ENCODE measurements at places on chromosomes 3 and 15.

DNA sequence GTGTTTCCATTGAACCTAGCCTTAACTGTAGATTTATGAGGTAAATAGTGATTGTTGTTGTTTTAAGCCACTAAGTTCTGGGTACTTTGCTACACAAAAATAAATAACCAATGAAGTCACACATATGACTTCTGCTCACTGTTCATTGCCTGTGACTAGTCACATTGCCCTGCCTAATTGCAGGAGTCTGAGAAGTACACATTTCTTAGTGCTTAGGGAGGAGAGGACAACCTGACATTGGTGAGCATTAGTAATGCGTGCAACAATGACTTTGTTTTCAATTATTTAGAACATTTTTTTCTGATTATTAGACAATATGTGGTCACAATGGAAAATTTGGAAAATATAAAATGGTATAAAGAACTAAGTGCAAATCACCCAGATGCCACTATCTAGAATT, 133.2 kb upstream of the DAZL start:
- no peak for DNase-seq

- DNase-seq: no peak
Measured at GRCh38 chr3:127781411-127782001, 40.8 kb downstream of the MGLL start.

- DNase-seq: no peak
Measured at GRCh38 chr15:48010316-48010715, 110.5 kb upstream of the SLC24A5 start.

GRCh38 chr3:49460188-49460890, 9.7 kb upstream of the DAG1 start:
- DNase-seq: no peak

DNA sequence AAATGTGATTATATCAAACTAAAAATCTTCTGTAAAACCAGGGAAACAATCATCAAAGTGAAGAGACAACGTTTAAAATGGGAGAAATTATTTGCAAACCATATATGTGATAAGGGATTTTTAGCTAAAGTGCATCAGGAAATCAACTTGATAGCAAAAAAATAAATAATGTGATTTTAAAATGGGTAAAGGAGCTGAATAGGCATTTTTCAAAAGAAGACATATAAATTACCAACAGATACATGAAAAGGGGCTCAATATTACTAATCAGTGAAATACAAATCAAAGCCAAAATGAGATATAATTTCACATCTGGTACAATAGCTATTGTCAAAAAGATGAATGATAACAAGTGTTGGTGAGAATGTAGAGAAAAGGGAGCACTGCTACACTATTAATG, 537.6 kb upstream of the NAALADL2 start:
- no peak for DNase-seq

DNA sequence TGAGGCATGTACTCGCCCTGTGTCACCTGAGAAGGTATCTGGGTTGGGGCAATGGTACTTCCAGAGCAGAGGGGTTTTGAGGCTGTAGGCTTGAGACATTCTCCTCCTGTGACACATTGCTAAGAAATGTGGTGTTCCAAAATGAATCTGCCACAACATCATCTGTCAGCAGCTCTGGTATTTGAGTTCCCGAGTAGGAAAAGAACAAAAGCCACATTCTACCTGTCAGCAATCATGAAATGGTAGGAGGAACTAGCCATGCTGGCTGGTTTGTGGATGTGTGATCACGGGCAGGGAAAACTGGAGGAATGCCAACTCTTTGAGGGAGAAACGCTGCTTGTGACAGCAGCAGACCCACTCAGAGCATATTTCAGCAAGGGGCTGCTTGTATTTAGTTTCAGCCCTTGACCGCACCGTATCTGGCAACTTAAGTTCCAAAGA, 579.4 kb upstream of the TBL1XR1 start:
- peak; percentile 27 for DNase-seq

GRCh38 chr3:55042591-55042990, 114.7 kb upstream of the LRTM1 start:
- DNase-seq: no peak

DNA sequence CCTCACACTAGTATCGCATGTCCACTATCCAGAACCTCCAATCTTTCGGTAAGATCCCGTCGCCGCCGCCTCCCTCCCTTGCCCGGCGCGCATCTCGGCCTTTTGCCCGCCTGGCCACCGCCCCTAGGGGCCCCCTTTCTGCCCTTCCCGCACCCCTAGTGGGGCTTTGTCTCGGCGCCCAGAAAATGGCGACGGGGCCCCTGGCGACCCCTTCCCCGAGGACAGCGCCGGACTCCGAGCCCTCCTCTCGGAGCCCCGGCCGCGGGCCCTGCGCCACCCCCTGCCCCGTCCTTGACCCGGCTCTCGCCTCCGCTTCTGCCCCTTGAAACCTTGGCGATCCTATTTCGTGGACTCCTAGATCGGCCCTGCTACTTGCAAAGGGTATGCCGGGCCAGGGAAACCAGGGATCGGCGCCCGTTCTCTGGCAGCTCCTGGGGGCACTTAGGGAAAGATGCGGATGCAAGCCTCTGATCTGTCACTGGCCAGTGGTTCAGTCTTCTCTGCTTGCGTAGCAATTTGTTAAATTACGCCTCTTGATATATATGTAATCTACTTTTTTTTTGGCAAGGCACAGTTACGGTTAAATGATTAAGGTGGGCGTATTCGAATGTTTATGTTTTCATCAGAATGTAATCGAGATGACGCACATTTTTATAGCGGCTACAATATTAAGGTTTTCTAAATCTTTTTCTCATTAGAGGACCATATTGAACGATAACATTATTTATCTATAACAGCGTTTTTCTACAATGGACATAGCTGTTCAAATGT, 603 bp downstream of the EIF1B start:
- peak; percentile 32 for DNase-seq

- DNase-seq: no peak
Measured at GRCh38 chr15:90909976-90910375, 6.9 kb downstream of the MAN2A2 start.

- no peak for DNase-seq
Measured at GRCh38 chr3:138148503-138148902, 16.3 kb upstream of the A4GNT start.

DNA sequence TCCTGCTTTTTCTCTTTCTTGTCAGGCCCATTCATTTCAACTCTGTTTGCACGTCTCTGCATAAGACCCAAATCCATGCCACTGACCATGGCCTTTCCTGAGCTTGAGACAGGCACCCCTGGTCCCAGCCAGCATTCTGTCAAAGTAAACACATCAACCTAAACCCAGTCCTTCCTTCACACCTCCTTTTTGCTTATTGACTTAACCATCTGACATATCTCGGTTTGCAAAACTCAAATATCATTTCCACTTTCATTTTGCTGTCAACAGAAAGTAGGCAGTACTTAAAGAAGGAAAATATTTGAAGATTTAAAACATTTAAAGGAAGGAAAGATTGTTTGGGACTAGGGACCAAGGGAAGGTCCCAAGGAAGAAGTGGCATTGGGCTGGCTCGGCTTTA, 48.2 kb upstream of the KBTBD8 start:
- no peak for DNase-seq

- DNase-seq: no peak
Measured at GRCh38 chr3:58526515-58526957, 10.5 kb downstream of the ACOX2 start.

- no peak for DNase-seq
Measured at GRCh38 chr3:152874896-152875749, 40.2 kb downstream of the P2RY1 start.

GRCh38 chr3:38022301-38022700, 7.1 kb downstream of the PLCD1 start:
- DNase-seq: no peak

- DNase-seq: no peak
Measured at GRCh38 chr3:66492071-66492470, 8.8 kb downstream of the LRIG1 start.

DNA sequence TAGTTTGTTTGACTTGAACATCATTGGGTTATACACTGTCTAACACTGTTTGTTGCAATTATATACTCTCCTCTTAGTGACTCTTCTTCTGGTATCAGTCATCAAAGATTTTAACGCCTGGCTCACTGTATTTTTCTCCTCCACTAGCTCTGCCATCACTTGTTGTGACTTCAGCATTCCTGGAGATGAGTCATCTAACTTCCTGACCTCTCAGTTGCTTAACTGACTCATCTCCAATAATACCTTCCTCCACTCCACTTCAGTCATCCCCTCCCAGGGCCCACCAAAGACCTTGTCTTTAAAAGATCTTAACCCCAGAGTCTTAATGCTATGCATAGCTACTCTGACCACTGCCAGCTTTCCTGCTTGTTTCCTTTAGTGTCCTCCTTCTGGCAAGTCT, 28.6 kb upstream of the CLSTN2 start:
- no peak for DNase-seq

GRCh38 chr3:126836220-126836860, 132.3 kb downstream of the CHCHD6 start:
- DNase-seq: no peak

DNA sequence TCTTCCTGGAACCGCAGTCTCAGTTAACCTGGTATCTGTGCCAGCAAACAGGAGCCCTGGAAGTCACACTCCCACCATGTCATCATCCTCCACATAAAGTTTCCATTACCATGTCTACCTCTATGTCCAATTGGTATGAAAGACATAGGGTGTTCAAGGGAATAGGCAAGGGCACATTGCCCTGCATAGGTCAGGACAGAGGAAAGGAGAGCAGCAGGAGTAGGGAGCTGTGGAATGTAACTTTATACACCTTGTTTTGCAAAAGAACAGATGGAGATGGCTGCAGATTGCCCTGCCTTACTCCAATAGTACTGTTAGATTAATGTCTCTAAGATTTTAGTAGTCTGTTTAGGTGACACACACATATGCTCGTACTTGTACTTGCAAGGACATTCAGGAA, 1056.4 kb downstream of the NTRK3 start:
- DNase-seq: no peak

DNA sequence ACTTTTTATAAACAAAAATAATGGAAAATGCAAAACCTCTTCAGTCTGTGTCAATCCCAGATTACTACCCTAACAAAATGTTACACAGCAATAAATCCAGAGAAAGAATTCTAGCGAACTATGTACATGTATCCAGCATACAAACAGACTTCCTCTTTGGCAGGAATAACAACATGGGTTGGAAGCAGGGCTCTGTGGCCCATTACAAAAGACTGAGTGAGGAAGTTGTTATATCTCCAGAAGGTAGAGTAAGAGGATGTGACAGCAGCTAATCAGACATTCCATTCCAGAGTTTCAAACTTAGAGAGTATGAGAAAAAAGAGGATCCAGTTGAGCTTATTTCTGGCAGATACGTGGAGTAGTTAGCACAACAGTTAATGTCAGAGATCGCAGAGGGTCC, 294.0 kb upstream of the PLSCR5 start:
- no peak for DNase-seq

- no peak for DNase-seq
Measured at GRCh38 chr3:76365275-76365674, 579.9 kb upstream of the ZNF717 start.

DNA sequence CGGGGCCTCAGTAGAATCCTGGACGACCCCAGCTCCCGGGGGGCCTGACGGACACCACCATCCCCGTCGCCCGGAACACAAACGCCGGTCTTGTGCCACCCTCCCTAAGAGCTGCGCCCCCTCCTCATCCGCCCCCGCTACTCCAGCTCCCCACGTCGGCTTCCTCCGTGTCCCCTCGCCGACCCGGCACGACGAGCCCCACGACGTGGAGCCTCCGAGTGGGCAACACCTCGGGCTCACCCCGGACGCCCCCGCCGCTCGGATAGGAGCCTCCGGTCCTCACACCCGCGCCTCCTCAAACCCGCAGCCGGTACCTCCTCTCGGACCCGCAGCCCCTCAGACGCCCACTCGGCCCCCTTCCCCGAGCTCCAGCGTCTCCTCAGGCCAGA, 525 bp downstream of the NPTN start:
- DNase-seq: no peak

GRCh38 chr3:17640466-17640865, 102.0 kb downstream of the TBC1D5 start:
- no peak for DNase-seq

DNA sequence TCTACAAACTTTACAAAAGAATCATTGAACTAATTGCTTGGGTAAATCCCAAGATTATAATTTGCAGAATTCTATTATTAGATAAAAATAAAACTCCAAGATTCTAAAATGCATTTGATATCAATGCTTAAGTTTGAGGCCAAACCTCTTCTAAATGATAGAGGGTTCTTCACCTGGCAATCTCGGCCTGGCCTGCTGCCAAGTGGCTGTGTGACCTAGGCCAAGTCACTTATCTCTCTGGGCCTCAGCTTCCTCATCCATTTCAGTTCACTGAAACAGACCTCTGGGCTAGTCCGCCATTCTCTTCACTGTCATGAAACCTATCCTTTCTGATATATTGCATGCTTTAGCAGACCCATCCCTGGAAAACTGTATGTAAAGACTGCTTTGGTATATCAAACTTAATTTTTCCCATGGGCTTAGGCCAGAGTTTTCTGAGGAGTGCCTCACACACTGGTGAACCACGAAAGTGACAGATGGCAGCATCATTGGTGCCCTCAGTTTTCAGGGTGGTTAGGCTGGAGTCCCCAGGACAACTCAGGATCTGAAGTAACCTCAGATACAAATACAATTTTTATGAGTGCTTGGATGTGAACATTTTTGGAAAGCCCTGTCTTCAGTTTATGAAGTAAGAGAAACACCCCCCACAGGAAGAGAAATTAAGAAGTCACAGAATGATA, 21.8 kb downstream of the NUDT16 start:
- no peak for DNase-seq

DNA sequence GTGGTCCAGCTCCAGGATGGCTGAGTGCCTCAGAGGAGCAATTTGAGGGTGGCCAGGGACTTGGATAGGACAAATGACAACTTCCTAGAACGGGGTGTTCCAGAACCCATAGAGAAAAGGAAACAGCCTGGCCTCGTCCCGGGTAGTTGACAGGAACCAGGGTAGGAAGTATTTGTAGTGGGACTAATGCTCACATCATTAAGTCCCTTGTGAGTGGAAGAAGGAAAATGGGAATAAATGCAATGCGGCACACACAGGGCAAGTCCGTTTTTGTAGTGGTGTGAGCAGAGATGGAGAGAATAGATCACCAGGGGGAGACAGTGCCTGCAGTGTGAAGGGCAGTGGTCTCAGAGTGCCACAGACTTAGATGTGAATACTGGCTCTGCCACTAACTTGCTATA, 19.6 kb downstream of the TIMP4 start:
- peak; percentile 23 for DNase-seq

DNA sequence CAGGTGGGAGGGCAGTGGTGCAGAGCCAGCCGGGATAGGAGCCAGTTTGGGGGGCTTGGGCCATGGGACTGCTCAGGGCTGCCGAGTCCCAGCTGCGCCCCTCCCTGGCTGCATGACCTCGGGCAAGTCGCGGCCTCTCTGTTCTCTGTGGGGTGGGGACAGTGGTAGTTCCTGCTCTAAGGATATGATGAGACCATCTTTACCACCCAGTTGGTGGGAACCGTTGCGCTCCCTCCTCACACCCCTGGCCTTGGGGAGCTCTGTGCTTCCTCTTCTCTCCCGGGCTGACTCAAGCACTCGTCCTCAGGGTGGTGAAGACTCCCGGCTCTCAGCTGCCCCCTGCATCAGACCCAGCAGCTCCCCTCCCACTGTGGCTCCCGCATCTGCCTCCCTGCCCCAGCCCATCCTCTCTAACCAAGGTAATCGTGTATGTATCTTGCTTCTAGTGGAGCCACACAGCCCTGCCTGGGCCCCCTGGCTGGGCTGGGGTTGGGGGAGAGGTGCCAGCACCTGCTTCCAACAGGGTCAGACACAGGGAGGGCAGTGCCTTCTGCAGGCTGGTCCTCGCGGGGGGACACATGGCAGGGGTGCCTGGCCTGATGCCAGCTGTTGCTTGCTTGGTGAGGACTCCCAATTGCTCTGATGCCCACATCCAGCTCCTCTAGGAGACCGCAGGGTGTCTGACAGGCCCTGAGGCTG, 15.1 kb upstream of the STAB1 start:
- no peak for DNase-seq

Measured in tibial nerve (tissue), 4 donors.